ENCODE measurements at places on chromosomes 7 and 10.

DNA sequence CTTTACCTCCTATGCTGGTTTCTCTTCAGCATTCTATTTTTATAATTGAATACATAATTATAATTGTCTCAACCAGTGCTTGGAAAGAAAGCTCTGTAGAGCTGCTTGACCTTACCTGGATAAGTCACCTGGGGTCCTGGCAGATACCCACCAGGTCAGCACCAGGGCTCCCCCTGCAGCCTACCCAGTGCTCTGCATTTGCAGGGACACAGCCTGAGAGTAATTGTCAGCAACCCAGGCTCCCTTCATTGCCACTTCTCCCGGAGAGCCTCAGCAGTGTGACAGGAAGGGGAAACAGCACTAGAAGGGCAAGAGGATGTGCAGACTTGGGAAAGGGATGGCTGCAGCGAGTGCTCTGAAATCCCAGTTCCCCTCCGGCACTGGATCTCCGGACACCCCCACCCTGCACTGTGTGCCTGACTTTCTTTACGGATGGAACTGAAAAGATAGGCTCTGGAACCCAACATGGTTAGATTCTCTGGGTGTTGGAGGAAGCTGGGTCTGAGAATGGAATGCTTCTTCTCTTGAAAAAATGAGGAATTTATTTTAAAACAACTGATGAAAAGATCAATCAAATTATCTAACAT, 11.4 kb upstream of the PAX4 start:
- no peak for DNase-seq

- no peak for DNase-seq
Observed at GRCh38 chr10:74598891-74599566, 227.4 kb upstream of the KAT6B start.

GRCh38 chr10:67780759-67781538, 57.0 kb downstream of the DNAJC12 start:
- DNase-seq = no peak

DNA sequence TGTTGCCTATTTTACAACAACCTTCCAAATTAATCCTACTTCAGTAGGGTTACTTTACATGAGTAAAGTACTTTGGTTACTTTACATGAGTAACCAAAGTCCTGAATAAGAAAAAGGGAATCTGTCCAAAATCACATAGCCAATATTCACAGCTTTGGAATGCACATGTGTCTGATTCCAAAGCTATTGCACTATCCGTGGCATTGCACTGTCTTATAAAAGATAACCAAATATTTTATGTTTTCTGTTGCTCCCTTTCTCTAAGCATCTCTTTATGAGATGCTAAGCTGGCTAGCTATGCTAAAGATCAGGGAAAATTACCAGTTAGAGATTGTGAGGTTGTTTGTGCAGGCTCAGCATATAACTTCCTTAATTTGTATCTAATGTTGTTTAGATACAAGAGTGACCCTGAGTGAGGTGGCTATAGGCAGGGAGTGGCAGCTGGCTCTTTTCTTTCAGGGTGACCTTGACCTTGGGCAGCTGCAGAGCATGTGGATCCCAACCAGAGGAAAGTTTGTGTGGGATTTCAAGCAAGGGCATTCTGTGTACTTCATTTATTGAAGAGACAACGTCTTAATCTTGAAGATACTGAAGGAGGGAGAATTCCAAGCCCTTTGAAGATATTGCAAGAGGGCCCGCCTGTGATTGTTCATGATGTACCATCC, 366.1 kb upstream of the ANKRD30A start:
- peak; percentile 55 for DNase-seq

- peak; percentile 23 for DNase-seq
Observed at GRCh38 chr10:67697724-67698131, 1.7 kb upstream of the CTNNA3 start.

- peak; percentile 72 for DNase-seq
Observed at GRCh38 chr10:103145860-103146466, 47.1 kb downstream of the NT5C2 start.

DNA sequence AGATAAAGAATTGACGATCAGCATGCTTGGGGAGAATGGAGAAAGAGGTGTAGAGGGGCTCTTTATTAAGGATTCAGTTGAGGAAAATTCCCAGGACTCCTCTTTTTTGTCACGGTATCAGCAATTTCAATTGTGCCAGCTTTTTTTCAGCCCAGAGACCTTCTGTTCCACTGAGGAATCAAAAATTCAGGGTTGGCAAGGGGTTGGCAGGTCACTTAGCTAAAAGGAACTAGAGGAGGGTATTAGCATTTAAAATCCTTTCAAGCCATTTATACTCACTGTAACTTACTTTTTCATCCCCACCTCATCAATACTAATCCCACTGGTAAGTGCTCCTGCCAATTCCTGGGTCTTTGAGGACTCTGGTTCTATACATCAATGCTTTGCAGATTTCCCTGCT, 757.5 kb upstream of the COBL start:
- DNase-seq = no peak

- DNase-seq = no peak
Observed at GRCh38 chr10:117420768-117421167, 45.5 kb upstream of the PDZD8 start.

GRCh38 chr7:115153769-115154477, 232.0 kb downstream of the MDFIC start:
- DNase-seq = no peak

- DNase-seq = no peak
Observed at GRCh38 chr10:121975295-121976086, 474 bp upstream of the NSMCE4A start.

GRCh38 chr7:121157885-121158590, 169.5 kb downstream of the CPED1 start:
- DNase-seq = no peak

DNA sequence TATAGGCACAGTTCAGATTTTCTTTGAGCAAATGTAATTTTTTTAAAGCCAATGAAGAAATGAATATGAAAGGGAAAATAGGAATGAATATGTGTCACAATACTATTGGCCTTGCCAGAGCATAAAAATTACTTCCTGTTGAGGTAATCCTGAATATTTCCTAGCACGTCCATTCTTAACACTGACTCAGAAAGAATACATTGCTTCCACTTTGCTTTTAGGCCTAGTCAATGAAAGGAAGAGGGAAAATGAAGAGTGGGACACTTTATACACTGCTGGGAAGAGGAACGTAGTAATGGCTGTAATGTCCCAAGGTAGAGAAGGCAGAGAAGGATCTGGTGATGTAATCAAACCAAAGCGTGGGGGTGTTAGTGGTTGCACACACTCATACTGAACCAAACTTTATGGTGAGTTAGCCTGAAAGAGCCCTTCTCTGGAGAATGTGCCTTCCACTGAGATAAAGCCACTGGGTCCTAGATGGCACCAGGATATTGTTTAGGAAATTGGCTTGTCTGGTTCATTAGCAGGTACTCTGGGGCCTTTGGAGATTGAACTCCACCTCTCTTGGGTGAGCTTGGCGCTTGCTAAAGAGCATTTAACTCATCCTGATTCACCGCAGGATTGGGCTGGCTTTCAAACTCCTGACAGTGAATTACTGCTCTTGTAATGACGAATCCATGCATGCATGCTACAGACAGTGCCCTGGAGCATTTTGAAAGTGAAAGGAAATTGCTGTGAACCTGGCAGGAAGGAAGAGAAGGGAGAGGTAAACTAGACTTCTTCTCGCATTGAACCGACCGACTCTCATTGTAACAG, 254.9 kb downstream of the KIAA1217 start:
- no peak for DNase-seq

- no peak for DNase-seq
Observed at GRCh38 chr7:110105307-110105706, 985.6 kb upstream of the LRRN3 start.

GRCh38 chr10:71504570-71504969, 107.8 kb downstream of the CDH23 start:
- DNase-seq = no peak

GRCh38 chr7:111026343-111026742, 64.6 kb upstream of the LRRN3 start:
- DNase-seq = no peak

- DNase-seq = no peak
Observed at GRCh38 chr7:42080841-42081586, 156.0 kb downstream of the GLI3 start.

- no peak for DNase-seq
Observed at GRCh38 chr10:33715303-33715975, 381.0 kb upstream of the NRP1 start.

- DNase-seq = no peak
Observed at GRCh38 chr7:356087-356486, 66.1 kb downstream of the FOXL3 start.

DNA sequence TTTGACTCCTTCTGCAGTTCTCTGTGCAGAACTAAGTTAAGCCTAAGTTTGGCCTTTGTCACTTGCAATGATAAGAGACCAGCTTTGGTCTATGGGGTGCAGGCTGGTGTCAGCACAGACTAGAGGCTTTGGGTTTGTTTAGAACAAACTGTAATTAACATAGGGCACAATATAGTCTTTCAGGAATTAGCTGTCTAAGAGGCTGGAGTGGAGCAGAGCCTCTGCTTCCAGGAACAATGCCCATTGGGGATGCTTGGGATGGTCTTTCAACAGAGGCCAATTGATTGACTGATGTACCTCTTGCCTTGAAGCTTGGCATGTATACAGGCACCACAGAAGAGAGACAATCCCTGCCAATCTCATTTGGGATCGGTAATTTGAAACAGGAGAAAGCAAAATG, 4.7 kb downstream of the SUFU start:
- no peak for DNase-seq

- DNase-seq = no peak
Observed at GRCh38 chr10:122983898-122984297, 3.7 kb downstream of the PSTK start.

GRCh38 chr10:70540789-70541360, 61.7 kb downstream of the PRF1 start:
- DNase-seq = no peak

DNA sequence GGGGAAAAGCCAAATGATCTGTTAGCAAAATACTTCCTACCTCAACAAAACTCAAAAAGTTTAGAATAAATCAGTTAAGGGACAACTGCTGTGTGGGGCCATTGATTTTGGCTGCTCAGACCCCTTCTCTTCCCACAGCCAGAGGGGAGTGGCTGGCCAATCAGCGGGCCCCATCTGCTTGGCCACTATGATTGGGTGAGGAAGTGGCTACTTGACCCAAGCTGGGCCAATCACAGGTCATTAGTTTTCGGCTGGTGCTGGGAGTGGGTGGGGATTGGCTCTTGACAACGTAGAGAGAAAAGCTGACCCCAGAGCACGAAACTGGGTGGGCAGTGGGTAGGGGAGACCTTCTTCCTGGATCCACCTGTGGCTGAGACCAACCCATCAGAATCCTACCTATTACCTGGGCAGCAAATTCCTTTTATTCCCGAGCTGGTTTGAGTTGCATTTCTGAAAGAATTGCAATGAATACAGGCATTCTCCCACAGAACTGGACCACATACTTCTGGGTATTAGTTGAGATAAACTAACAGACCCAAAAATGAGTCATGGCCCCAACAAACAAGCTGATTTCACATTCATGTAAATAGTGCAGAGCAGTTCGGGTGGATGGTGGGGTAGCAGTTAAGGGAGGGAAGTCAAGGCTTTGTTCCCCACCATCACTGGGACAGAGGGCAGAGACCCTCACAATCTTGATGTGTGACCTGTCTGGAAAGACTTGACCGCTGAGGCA, 35.6 kb upstream of the HMX3 start:
- DNase-seq = no peak

- DNase-seq = no peak
Observed at GRCh38 chr7:148702876-148703670, 4.4 kb downstream of the CUL1 start.

GRCh38 chr10:71255808-71256660, 43.7 kb downstream of the UNC5B start:
- no peak for DNase-seq

DNA sequence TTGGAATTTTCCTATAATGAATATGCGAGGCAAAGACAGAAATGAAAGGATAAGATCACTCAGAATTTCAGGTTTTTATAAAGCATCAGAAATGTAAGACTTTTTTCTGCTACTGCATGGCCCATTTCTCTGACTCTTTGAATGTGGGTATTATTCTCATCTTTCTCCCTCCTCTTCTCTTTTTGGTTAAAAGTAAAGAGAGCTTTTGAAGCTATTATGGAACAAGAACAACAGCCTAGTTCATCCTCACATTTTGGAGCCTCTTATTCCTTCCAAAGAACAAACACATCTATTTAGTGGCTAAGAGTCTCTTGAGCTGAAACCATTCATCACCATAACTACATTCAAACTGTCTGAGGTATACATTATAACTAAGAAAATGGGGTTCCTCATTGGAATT, 19.4 kb upstream of the ATRNL1 start:
- no peak for DNase-seq

GRCh38 chr10:104297697-104298660, 29.0 kb downstream of the GSTO2 start:
- peak; percentile 66 for DNase-seq

DNA sequence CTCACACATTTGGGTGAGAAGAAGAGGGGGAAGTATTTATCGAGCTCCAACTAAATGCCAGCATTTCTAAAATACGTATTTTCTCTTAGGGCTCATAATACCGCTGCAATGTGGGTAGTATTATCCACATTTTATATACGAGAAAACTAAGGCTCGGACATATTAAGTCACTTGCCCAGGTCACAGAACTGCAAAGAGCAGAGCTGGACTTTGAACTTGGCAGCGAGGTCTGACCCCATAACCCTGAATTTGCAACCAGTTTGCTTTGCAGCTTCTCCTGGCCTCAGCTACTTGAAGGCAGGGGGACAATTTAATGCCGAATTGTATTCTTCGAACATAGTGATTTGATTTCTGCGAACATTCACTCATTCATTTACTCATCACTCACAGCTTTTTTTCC, 7.2 kb downstream of the ABLIM1 start:
- DNase-seq = no peak

DNA sequence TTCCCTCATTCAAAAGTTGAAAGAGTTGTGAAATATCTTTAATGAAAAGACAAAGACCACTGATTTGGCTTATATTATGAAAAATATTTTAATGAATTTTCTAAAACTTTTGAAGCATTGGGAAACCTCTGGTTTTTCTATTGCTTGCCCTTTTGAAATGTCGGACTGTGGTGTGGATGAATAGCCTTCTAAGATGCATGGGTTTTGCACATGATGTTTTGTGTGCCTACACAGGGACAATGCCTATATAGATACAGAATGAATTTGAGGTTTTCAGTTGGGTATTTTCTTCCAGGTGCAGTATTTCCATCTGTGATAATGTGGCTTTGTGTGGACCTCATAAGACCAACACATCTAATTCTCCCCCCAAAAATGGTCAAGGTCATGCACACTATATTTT, 1437.9 kb downstream of the REEP3 start:
- no peak for DNase-seq

GRCh38 chr10:89535171-89536012, at the start of gene SLC16A12:
TSS of gene SLC16A12 (minus strand) at chr10:89535594. CDS start at chr10:89462578, 73,016 bp downstream.
- no peak for DNase-seq

DNA sequence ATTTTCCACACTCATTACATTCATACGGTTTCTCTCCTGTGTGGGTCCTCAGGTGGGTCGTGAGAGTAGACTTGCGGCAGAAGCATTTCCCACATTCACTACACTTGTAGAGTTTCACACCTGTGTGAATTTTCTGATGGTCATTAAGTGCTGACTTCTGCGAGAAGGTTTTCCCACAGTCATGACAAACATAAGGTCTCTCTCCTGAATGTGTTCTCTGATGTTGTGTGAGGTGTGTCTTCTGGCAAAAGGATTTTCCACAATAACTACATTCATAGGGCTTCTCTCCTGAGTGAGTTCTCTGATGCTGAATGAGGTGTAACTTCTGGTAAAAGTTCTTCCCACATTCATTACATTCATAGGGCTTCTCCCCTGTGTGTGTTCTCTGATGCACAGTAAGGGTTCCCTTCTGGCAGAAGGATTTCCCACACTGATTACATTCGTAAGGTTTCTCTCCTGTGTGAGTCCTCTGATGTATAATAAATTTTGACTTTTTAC, 15.1 kb downstream of the ZNF12 start:
- no peak for DNase-seq

GRCh38 chr7:142263598-142264380, 5.9 kb upstream of the PRSS58 start:
- DNase-seq = peak; percentile 14

Data from non-pigmented ciliary epithelial cell (primary cell).